Activated CD8-positive, alpha-beta T cell treated with anti-CD3 and anti-CD28 coated beads, Interleukin-2, amount 10 ng/mL, durations not matched to agents 7 days and 5 days (primary cell): ENCODE measurements at places on chromosomes 7 and 10.

GRCh38 chr7:150846291-150847115, 5.8 kb upstream of the AOC1 start:
- DNase-seq: no peak

DNA sequence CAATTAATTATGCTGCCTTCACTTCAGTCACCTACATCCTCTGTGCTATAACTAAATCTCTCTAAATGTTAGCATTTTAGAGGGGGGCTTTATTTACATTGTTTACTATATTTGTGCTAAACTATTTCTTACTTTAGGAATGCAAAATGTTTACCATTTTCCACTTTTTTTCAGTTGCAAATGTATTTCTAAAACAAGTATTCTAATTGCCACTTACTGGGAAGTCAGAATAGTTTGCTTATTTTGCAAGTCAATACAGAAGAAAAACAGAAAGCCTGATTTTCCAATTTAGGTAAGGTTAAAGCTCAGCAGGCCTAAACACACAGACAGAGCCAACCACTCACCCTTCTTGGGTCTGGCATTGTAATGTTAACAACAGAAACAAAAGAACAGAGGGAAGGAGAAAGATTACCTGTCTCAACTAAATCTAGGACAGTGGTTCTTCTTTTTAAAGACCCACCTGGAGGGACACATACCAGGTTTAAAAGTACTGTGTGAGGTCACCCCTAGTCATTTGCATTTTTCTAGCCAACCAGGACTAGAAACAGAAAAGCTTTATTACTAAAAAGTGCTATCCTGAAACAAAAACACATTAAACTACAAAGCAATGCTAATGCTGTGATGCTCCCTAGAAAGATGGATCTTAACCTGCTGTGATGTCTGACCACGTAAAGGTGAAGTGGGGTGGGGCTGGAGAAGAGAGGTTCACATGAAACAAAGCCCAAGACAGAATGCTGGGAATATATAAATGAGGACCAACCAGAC, 178.2 kb downstream of the SLC25A13 start:
- no peak for DNase-seq

DNA sequence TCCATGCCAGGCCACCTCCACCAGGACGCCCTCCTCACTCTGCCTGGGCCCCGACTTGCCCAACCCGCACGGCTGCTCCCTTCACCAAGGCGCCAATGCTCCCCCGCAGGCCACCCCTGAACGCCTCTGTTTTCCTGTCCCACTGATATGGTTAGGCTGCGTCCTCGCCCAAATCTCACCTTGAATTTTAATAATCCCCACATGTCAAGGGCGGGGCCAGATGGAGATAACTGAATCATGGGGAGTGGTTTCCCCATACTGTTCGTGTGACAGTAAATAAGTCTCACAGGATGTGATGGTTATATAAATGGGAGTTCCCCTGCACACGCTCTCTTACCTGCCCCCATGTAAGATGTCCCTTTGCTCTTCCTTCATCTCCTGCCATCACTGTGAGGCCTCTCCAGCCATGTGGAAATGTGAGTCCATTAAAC, 29.8 kb downstream of the RSU1 start:
- DNase-seq: peak; percentile 65

DNA sequence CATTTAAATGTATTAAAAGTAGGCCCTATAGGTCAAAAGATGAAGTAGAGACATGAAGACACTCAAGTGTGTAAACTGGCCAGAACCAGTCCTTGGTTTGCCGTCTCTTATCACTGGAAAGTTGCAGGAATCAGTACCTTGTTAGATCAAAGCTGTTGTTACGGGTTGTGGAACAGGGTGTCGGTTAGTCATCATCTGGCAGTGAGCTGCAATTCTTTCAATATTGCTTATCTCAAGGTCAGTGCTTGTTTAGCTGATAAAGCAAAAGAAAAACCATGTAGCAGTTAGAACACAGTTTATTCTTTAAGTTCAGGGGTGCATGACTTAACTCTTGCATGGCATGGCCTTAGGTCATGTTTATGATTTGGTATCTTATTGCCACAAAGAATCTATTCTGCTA, 10.0 kb upstream of the SLC13A1 start:
- no peak for DNase-seq

- DNase-seq: no peak
Observed at GRCh38 chr7:80247144-80247543, 112.5 kb downstream of the GNAI1 start.

GRCh38 chr7:118104812-118105441, 79.0 kb upstream of the LSM8 start:
- no peak for DNase-seq

- DNase-seq: no peak
Observed at GRCh38 chr7:70344726-70345125, 746.5 kb downstream of the AUTS2 start.

DNA sequence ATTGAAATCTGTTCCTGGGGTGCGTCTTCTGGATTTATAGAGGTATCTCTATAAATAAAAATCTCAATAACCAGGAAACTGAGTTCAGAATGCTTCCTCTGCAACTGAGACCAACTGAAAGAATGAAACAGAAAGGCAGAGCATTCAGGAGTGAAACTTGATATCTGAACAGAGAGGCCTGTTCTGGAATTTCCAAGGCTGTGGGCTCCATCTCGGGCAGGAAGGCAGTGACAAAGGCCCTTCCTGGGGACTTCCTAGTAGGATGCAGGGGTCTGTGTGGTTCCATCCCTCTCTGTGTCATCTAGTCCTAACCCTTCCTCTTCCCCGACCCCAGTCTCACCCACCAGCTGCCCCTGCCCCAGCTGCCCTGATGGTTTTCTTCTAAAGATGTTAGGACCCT, 52.0 kb downstream of the JCAD start:
- DNase-seq: no peak

- DNase-seq: no peak
Observed at GRCh38 chr7:133676805-133677370, 424.0 kb downstream of the EXOC4 start.

DNA sequence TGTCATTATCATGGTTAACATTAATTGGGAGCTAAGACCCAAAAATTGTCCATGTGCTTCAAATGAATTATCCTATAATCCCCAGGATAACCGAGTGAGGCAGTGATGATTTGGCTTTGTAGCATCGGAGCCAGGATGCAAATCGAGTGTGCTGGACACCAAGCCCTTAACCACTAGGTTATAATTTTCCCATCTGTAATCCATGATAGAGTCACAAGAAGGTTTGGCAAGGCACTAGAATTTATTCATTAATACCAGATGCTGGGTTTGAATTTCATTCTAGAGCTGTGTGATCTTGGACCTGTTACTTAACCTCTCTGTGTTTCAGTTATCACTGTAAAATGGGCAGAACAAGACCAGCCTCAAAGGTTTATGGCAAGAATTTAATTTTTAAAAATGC, 21.0 kb upstream of the ITGB1 start:
- no peak for DNase-seq

DNA sequence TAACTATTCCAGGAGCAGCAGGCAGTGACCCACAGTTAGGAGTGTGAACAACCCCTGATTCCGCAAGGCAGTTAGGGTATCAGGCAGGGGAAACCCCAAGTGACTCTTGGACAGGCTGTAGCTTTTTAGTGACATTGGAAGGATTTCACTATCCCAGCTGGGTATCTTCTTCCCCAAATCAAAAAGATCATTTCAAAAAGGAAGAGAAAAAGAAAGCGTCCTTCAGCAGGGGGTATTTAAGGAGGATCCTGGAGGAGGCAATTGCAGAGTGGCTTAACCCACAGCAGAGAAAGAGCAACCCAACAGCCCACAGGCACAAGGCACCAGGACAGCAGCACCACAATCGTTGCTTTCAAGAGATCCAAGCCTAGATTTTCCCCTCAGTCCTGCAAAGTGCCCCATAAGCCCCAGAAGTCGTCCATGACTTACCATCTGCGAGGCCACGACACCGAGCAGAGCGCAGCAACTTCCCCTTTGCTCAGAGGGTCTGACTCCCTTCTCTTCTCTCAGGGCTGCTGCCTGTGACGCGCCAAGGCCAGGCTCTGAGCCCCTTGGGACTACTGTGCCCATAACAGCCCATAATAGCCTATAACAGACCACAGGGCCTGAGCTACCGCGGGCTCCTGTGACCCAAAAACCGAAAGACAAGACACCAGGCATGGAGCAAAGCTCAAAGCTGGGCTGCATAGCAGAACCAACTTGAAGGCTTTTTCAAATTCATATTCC, 19.8 kb downstream of the PIK3AP1 start:
- no peak for DNase-seq

DNA sequence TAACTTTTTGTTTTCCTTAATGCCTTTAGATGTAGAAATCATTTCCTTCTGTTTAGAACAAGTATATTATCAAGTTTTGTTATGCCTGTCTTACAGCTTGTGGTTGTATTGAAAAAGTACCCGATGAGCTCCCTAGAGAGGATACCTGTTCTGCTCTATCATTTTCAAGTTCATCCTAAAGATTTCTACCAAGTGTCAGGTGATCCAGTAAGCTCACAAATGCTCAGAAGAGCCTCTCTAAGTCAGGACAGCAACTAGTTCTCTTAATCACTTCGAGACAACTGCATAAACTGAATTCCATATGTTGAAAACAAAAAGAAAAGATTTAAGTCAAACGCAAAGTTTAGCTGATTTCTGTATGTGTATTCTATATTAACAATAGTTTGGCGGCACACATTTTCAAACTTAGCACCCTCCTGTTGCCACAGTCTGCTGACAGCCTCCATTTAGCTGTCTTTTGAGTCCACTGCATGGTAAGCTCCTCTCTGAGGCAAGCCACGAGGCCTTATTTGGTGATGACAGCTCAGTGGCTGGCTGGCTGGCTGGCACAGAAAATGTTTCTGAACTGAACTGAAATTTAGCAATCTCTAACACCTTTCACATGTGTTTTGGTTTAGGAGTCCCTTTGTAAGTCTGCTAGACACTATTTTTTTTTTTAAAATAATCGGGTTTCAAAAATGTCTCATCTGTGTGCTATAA, 59.4 kb downstream of the SEMA3C start:
- no peak for DNase-seq

- DNase-seq: peak; percentile 56
Observed at GRCh38 chr7:50315739-50316671, 11.5 kb downstream of the IKZF1 start.

DNA sequence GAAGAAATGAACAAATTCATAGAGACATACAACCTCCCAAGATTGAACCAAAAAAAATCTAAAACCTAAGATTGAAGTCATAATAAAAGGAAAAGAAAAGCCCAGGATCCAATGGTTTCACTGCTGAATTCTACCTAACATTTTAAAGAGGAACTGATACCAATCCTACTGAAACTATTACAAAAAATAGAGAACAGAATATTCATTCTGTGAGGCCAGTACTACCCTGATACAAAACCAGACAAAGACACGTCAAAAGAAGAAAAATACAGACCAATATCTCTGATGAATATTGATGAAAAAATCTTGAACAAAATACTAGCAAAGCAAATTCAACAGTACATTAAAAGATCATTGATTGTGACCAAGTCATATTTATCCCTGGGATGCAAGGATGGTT, 128.5 kb upstream of the STEAP1 start:
- DNase-seq: no peak
